ENCODE measurements at places on chromosomes 4 and X.

- no peak for DNase-seq
These were observed 105.9 kb downstream of the SHROOM4 start for GRCh38 chrX:50707955-50708699.

DNA sequence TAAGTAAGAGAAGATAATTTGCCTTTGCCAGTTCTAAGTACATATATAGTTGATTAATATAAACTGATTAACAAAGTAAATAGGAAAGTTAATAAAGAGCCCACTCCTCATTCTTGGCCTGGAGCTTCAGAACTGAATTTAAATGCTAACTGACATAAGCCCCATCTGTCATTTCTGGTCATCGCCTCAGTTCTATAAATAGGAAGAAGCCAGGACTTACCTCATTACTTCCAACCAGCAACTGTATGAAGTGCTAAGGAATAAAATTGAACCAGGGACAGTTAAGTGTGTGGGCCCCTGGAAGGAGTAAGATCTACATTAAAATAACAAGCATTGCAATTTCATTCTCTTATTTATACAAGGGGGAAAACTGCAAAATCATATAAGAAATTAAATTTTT is 52.0 kb upstream of the PDLIM5 start:
- no peak for DNase-seq

GRCh38 chrX:14753441-14753840 is 119.4 kb downstream of the FANCB start:
- DNase-seq = no peak

- no peak for DNase-seq
These were observed 55.1 kb downstream of the RAB40A start for GRCh38 chrX:103464072-103464773.

DNA sequence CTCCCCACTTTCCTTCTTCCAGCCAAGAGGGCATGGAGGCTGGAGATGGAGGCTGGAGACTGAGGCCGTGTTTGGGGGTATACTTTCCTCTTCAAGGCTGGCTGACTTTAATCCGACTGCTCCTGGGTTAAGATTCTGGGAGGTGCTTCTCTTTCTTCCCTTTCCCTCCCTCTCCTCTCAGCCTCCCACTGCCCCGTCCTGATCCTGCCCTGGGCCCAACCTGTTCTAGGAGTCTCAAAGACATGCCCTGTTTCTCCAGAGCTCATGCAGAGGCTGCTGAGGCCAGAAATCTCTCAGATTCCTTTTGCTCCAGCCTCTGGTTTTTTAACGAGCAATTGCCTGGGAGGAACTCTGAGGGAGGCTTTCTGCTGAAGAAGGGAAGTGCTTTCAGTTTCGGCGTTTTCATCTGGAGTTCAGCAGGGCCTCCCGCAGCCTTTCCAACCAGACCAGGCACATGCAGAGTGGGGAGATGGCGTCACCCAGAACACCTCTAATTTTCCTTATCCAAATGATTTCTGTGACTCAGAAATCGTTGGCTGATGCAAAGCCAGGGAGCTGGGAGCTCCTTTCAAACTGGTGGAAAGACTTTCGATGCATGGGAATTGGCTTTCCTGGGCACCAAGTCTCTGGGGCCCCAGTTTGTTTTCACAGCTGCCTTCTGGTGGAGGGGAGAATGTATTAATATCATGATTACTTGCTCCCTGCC is 34.5 kb upstream of the FAM9C start:
- no peak for DNase-seq

- no peak for DNase-seq
These were observed 165.3 kb upstream of the GPC4 start for GRCh38 chrX:133580625-133581024.

DNA sequence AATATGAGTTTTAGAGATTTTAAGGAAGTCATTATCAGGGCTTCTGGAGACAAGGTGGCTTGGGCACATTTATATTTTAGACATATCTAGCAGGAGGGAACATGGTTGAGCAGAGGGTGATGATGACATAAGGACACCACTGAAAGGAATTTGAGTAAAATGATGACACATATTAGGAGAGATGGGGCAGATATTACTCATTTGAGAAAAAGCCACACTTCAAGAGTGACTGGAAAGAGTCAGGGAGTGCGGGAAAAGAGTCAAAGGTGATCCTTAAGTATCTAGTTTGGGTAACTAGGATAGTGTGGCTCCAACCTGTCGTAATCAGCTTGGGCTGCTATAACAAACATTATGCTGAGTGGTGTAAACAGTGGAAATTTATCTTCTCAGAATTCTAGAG is 377.7 kb downstream of the PACRGL start:
- DNase-seq = no peak

DNA sequence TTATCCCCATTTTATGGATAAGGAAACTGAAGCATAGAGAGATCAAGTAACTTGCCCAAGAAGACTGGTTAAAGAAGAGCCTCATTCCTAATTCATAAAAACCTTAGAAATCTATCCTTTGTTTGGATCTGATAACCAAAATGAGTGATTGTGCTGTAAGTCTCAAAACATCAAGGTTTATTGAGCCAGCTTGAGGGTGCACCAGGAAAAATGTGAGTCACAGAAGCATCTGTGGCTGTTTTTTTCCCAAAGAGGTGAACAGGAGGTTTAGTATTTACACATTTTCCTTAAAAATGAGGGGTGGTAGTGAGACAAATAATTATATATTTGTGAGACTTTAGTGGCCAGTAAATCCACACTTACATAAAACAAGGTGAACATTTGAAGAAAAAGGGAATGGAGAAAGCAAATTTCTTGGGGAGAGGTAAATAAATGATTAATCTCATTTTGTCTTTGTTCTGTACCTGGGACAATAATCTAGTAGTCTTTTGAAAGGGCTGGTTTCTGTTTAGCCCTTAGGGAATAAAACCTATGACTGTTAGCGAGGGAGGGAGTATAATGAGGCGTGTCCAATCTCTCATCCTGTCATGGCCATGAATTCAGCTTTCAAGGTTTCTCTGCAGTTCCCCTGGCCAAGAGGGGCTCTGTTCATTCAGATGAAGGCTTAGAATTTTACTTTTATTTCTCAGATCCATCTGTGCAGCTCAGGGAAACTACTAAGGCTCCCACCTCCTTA is 12.2 kb upstream of the FMR1 start:
- no peak for DNase-seq

DNA sequence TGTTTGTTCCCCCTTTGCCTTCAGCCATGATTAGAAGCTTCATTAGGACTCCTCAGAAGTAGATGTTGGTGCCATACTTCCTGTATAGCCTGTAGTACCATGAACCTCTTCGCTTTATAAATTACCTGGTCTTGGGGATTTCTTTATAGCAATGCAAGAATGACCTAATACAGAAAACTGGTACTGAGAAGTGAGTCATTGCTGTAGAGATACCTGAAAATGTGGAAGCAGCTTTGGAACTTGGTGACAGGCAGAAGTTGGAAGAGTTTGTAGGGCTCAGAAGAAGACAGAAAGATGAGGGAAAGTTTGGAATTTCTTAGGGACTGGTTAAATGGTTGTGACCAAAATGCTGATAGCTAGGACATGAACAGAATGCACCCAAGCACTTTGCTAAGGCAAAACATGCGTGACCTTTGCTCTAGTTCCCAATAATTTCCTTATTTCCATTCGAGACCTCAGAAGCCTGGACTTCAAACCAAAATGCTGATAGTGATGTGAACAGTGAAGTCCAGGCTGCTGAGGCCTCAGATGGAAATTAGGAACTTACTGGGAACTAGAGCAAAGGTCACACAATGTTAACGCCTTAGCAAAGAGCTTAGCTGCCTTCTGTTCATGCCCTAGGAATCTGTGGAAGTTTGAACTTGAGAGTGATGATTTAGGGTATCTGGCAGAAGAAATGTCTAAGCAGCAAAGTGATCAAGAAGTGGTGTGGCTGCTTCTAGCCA is 3.0 kb upstream of the USP46 start:
- DNase-seq = no peak

- no peak for DNase-seq
These were observed 234.2 kb upstream of the MID1 start for GRCh38 chrX:10854594-10854993.

GRCh38 chrX:136291824-136292223 is 8.9 kb upstream of the ADGRG4 start:
- no peak for DNase-seq

DNA sequence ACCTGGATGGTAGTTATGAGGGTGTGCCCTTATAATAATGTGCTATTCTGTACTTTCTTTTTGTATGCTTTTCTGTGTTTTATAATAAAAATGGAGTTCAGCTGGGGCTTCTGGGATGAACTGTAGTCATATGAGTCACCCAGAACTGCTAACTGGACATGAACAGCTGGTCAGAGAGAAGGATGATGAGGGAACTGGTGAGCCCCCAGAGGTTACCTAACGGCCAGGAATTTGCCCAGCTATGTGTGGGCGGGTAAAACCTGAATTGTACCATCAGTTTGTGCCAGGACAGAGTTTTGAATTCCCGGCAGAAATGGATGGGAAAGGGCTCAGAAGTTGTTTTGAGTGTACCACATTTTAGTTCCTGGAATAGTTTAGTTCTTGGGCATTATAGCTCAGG is 138.0 kb upstream of the USP9X start:
- DNase-seq = no peak

GRCh38 chrX:40171513-40172400 is 74.0 kb upstream of the BCOR start:
- peak; percentile 81 for DNase-seq

DNA sequence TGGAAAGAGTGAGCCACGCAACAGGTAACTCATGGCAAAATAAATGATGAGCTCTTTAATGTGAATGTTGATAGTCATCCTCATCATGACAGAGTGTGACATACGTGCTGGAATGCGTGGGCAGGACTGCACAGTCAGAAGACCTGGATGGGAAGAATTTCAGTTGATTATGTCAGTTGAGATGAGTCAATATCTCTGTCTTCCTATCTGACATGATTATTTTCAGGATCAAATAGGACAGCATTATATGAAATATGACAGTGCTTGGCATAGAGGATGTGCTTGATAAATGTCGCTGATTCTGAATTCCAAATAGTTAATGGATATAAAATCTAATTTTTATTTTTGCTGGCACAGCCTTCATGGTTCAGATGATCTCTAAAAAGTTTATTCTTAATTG is 95.1 kb downstream of the IL15 start:
- no peak for DNase-seq

DNA sequence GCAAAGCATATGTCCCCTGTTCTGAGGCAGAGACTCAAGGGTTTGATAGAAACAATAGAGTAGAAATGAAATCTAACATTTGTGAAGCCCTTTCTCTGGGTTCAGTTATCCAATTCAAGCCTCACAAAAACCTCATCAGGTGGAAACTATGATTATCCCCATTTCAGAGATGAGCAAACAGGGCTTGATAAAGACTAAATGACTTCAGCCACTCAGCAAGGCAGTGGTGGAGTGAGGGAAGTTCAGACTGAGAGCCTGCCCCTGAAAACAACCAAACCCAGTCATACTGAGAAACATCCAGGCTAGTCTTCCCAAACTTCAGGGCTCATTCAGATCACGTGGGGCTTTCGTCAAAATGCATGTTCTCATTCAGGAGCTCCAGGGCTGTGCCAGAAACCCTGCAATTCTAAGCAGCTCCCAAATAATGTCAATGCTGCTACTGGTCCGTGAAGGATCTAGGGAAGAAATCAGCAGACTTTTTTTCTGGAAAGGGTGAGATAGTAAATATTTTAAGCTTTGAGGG is 109.6 kb upstream of the KIT start:
- DNase-seq = no peak

DNA sequence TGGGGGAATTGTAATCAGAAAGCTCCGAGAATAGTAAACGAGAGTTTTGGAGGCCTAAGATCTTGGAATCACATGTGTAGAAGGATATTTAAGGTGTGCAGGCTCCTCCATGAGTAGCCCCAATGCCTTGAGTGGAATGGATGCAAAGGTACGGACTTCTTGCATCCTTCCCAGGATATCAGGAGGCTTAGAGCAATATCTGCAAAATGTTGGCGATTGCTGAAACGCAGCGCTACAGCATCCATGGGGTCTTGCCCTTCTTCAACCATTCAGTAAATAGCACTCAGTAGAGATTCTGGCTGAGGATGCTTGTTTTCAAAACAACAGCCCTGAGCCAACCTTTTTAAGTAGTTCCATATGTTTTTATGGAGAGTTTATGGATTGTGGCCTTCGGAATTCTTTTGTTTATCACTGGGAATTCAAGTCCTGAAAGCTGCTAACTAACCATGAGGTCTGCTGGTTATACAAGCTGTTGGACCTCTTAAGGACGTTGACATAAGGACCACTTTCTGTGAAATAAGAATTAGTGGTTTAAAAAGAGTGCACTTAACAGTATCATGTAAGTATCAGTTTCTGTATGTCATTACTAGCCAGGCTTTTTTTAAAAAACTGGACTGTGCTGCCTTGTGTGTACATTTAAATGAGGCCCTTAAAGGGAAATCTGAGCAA is 228.8 kb upstream of the PGRMC2 start:
- DNase-seq = no peak

DNA sequence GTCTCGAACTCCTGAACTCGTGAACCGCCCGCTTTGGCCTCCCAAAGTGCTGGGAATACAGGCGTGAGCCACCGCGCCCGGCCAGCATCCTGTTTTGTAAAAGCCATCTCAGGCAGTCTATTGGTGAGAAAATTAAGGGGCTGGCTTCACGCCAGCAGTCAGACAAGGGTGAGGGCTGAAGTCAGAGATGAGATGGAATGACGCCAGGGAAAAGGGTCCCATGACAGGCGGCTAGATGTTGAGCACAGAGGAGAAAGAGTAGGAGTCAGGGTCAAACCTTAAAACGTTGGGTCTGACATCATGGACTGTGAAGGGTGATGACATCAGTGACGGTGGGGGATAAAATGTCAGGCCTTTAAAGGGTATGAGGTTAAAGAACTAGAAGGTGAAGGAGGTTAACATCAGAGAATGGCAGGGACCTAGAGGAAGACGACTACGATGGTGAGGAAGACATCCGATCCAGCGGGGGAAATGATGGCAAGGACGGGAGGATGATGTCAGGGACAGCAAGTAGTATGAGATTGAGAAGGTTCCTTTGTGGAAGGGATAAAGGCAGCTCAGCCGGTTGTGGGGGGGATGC is 504 bp upstream of the RBM3 start:
- DNase-seq = no peak

DNA sequence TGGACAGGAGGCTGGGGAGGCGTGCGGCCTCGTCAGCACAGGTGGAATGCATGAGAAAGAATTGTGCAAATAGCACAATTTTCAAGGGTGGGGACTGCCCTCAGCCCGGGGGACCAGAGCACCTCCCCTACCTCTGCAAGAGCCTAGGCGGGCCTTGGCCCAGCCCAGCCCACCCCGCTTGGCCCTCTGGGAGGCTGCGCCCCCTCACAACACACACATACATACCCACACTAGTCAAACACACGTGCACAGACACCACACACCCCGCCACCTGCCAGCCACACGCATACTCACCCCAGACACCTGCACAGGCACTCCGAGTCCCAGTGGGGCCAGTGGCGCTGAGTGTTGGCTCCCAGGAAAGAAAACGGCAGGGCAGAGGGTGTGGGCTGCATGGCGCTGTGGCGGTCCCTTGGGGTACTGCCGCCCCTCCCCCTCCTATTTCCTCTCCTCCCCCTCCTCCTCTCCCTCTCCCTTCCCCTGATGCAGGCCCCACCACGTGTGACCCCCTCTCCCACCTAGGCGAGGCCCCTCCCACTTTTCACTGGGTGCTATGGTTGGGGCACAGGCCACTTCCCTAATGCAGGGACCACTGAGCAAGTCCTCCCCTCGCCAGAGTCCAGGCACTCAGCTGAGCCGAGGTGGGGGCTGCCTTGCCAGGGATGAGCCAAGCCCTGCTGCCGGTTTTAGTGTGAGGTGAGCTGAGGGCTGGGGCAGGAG is 84.5 kb downstream of the FAM53A start:
- DNase-seq = peak; percentile 71

- DNase-seq = no peak
These were observed 264.2 kb downstream of the PPP3CA start for GRCh38 chr4:101083131-101083530.
